ENCODE measurements at places on chromosomes 5 and 9. TPM values are rescaled to one million over a fixed set of nuclear protein-coding genes. Genes with fewer than 3 reads are reported as not detected.

OR4F3 gene
- total RNA-seq = not detected

HDAC3 gene
- total RNA-seq = 64.4 TPM

LCN10 gene
- total RNA-seq = 0.15 TPM

SOHLH1 gene
- not detected for total RNA-seq

TMC1 gene
- 0.19 TPM for total RNA-seq

ZNF169 gene
- total RNA-seq = 2.7 TPM

TPRN gene
- total RNA-seq = 16.1 TPM

HRCT1 gene
- 7.3 TPM for total RNA-seq

AFAP1L1 gene
- total RNA-seq = 15.0 TPM

ADAMTS12 gene
- 15.2 TPM for total RNA-seq

CLIC3 gene
- not detected for total RNA-seq

LCN9 gene
- not detected for total RNA-seq

AGXT2 gene
- total RNA-seq = not detected

GDA gene
- total RNA-seq = 19.4 TPM

RHOBTB3 gene
- 54.3 TPM for total RNA-seq

NR4A3 gene
- 1.9 TPM for total RNA-seq

WDR31 gene
- 1.2 TPM for total RNA-seq

TSLP gene
- total RNA-seq = 0.60 TPM

GLRA1 gene
- total RNA-seq = not detected

PRR16 gene
- 2.6 TPM for total RNA-seq

CD72 gene
- total RNA-seq = not detected

TAF11L10 gene
- total RNA-seq = not detected

NTRK2 gene
- total RNA-seq = 0.64 TPM

SAXO1 gene
- total RNA-seq = not detected

PRDM9 gene
- total RNA-seq = 0.41 TPM

ZBTB26 gene
- total RNA-seq = 3.1 TPM

PCDHB4 gene
- 1.7 TPM for total RNA-seq

GBGT1 gene
- total RNA-seq = 17.6 TPM

PCDH1 gene
- total RNA-seq = 37.9 TPM

MYMK gene
- not detected for total RNA-seq

ANKRD31 gene
- total RNA-seq = 0.32 TPM

CYLC2 gene
- not detected for total RNA-seq

Measured in A375 (cell line).